ENCODE measurements at places on chromosomes 16 and 17.

- no peak for DNase-seq
These were observed 12.2 kb upstream of the ADGRG1 start for GRCh38 chr16:57616241-57616640.

DNA sequence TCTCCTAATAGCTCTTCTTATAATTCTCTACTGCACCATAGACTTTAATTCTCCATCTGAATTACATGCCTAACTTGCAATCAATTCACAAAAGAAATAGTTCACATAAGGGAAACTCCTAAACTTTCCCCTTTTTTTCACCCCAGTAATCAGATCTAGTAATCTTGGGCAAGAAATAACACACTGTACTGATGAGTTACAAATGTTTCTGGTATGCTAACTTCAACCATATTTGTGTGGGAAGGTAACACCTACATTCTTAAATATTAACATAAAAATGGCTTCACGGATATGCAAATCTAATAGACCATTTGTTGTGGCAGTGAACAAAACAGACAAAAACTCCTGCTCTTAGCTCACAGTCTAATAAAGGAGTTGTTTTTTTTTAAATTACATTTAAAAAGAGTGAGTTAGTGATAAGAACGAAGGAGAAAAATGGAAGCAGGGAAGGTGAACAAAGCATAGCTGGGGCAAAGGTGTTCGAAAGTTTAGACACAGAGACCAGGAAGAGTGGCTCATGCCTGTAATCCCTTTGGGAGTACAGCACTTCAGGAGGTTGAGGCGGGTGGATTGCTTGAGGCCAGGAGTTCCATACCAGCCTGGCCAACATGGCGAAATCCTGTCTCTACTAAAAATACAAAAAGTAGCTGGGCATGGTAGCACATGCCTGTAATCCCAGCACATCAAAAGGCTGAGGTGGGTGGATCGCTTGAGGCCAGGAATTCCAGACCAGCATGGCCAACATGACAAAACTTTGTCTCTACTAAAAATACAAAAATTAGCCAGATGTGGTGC, 34.8 kb downstream of the CMTM3 start:
- no peak for DNase-seq

DNA sequence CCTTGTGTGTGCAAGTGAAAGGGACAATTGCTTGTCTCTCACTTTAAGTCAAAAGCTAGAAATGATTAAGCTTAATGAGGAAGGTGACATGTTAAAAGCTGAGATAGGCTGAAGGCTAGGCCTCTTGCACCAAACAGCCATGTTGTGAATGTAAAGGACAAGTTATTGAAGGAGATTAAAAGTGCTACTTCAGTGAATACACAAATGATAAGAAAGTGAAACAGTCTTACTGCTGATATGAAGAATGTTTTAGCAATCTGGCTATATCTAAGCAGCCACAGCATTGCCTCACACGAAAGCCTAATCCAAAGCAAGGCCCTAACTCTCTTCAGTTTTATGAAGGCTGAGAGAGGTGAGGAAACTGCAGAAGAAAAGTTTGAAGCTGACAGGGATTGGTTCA, 71.0 kb downstream of the CDRT15 start:
- no peak for DNase-seq

GRCh38 chr16:83899272-83899897, 470 bp downstream of the MLYCD start:
- DNase-seq = no peak

DNA sequence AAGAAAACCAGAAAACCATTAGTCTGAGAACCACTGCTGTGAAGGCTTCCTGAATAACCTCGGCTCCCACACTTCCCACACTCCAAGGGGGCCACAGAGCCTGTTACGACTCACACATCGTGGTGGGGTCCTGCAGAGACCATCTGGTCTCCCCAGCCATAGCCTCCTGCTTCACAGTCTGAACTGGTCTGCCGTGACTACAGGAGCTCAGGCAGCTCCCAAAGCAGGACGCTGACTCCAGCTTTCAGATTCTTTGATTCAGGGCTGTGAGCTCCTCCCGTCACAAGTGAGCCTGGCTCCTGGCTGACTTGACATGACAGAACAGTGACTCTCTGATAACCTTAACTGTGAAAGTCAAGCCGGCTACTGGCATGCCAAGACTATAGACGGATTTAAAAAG, 37.8 kb downstream of the CYB5D2 start:
- DNase-seq = no peak

Data from hypothalamus (tissue), 51 donors.